ENCODE measurements at places on chromosomes 5 and 9.

DNA sequence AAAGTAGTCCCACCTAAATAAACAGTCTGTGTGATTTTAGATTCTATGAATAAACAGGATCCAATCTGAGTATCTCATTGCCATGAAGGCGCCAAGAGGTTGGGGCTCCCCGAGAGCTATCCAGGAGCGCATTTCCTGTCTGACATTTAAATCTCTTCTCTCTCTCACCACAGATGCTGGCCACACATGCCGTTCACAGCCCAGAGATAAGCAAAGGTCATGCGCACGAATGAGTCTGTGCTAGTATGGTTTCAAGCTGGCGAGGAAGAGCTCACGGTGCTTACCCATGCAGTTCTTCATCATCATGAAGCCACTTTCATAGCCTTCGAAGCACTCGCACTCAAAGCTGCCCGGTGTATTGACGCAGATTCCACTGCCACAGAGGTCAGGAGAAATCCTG lies 199.4 kb downstream of the FBN2 start:
- DNase-seq, result no peak

GRCh38 chr5:107807431-107807830 lies 136.7 kb upstream of the EFNA5 start:
- no peak for DNase-seq

GRCh38 chr5:8538821-8539220 lies 669.9 kb downstream of the MTRR start:
- peak; percentile 54 for DNase-seq

DNA sequence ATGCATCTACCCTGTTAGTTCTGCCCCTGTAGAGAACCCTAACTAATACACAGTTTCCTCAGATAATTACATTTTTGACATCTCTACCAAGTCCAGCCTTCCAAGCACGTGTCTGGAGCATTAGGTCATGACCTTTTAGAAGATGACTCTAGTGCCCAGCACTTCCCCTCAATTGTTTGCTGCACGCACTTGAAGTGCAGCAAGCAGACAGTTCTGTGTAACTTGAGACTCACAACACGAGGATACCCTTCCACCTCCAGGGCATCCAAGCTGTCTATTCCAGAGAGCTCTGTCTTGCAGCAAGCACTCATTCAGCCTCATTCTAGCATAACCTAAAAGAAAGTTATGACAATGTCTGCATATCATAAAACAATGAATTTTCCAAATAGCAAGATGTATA lies 1410.5 kb upstream of the CDH18 start:
- no peak for DNase-seq

DNA sequence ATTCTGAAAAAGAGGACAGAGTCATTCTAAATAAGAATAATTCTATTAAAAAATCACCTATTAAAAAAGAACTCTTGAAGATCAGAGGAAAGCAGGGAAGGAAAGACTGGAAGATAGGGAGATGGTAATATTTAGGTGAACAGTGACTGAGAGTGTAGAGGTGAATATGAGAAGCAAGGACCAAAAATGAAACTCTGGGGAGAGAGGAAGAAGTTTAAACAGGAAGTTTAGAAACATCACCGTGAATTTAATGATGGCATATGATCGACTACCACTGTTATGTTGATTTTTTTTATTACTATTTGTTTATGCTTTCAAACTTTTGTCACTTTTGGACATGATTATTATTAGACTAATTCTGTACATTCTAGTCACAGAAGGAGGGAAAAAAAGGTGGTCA lies 1.7 kb upstream of the SPINK6 start:
- no peak for DNase-seq
